Kidney capillary endothelial cell (primary cell): ENCODE measurements at places on chromosomes 12 and 14.

- no peak for DNase-seq
Measured at GRCh38 chr14:70642303-70643235, 853 bp downstream of the TTC9 start.

- DNase-seq = no peak
Measured at GRCh38 chr12:14901228-14901562, 15.5 kb upstream of the MGP start.

- no peak for DNase-seq
Measured at GRCh38 chr12:124007826-124008570, 35.0 kb downstream of the ZNF664 start.

- DNase-seq = no peak
Measured at GRCh38 chr14:24701062-24701461, 67.1 kb upstream of the GZMB start.

- no peak for DNase-seq
Measured at GRCh38 chr12:131642771-131643170, 68.1 kb upstream of the SFSWAP start.

GRCh38 chr12:49658276-49658675, 34.9 kb downstream of the PRPF40B start:
- DNase-seq = no peak

GRCh38 chr12:81083018-81083417, 5.1 kb downstream of the ACSS3 start:
- no peak for DNase-seq

DNA sequence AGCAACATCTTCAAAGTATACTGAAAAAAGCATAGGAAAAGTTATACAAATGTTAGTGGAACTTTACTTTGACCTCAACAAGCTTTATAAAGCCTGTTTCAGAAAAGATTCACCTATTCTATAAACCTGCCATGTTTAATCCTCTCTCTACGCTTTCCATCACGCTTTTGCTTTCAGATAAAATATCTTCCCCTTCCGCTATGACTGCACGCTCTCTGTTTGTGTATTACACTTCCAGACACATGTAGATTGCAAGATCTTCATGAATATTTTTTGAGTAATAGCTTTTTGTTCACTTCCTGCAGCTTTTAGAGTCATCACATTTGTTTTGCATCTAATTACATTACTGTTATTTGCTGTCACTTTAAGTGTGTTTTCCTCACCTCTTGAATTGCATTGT, 271.4 kb downstream of the RASSF9 start:
- no peak for DNase-seq

GRCh38 chr14:102154821-102155549, 15.3 kb downstream of the WDR20 start:
- no peak for DNase-seq

DNA sequence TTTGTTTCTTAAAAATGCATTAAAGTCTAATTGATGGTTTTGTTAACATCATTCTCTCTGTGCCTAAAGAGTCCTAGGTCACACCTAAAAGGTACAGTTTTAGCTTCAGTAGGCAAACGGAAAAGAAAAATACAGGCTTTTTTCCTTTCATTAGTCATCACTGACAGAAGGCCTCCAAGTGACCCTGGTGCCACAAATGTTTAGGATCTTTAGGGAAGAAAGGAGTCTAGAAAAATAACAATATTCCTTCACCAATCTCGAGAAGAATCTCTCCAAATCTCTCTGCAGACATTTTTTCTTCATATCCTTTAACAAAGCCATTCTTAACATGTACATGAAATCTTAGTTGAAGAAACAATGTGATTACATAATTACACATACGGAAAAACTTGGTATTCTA, 2.0 kb downstream of the DENND5B start:
- no peak for DNase-seq
